ENCODE measurements at places on chromosomes 4 and X.

GRCh38 chr4:74391346-74391745 lies 26.4 kb downstream of the EREG start:
- no peak for DNase-seq

GRCh38 chr4:182478475-182478874 lies 235.3 kb downstream of the TENM3 start:
- DNase-seq: peak; percentile 72

DNA sequence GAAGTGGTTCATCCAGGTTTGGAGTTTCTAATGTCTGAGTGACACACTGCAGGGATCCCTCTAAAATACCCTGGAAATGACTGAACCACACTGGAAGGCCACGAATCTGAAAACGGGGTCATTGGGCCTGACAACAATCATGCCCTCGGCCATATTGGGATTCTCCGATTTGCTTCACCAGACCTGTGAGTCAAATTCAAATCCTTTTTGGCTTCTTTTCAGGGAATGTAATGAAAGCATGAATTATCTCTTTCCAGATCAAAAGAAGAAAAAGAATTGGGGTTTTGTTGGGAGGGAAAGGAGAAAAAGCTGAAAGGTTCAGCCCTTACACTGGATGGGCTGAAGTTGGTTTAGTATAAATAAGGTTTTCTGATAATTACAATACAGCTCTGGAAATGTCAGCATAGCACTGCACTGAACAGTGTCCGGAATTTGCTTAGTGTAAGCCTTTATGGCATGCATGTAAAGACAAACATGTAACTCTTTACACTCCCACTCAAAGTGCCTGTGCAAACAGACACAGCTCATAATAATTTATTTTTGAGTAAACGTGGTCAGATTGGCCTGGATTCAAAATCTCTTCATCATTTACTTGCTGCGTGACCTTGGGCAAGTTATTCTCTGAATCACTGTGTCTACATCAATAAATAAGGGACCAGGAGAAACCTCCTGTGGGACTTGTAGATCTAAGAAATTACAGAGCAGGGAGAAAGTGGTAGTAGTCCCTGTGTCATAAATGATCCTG lies 21.4 kb downstream of the CT47C1 start:
- no peak for DNase-seq

DNA sequence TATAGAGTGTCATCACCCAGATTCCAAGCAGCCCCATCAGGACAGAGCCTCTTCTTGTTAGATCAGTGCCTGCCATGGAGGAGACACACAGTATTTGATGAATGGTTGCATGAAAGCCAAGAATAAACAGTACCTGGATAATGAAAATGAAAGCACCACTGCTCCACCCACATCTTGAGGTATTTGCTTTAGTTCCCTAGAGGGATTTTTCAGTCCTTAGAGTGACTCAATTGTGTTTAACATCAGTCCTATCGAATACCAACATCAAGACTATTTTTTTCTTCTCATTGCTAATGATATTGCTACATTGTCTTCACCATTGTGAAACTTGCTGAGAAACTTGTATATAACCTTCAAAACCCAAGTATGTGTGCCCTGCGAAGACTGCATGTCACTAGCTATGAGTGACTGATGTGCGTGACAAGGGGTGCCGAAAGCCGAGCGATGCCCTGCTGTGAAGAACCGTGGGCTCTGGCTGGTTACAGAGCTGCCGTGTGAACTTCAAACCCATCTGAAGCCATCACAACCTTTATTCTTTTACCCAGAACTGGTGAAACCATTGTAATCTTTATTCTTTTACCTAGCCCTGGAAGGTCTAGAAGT lies 211.3 kb upstream of the FAT1 start:
- no peak for DNase-seq

DNA sequence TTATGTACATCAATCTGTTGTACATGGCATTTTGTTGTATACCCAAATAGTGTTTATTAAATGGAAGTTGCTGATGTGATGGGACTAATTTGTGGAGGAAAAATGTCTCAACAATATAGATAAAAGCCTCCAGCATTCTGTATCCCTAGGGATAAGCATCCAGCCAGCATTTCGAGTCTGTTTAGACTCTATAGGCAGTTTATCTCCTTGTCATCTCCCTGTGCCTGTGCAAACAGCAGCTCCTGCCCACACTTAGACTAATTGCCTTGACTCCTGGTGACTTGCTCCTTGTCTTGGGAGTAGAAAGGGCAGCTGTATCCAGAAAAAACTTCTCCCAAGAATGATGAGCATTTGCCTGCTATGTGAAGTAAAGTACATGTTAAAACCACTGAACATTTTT lies 83.8 kb downstream of the DOCK11 start:
- DNase-seq: no peak

- no peak for DNase-seq
Measured at GRCh38 chr4:40888933-40889332, 139.2 kb downstream of the NSUN7 start.

DNA sequence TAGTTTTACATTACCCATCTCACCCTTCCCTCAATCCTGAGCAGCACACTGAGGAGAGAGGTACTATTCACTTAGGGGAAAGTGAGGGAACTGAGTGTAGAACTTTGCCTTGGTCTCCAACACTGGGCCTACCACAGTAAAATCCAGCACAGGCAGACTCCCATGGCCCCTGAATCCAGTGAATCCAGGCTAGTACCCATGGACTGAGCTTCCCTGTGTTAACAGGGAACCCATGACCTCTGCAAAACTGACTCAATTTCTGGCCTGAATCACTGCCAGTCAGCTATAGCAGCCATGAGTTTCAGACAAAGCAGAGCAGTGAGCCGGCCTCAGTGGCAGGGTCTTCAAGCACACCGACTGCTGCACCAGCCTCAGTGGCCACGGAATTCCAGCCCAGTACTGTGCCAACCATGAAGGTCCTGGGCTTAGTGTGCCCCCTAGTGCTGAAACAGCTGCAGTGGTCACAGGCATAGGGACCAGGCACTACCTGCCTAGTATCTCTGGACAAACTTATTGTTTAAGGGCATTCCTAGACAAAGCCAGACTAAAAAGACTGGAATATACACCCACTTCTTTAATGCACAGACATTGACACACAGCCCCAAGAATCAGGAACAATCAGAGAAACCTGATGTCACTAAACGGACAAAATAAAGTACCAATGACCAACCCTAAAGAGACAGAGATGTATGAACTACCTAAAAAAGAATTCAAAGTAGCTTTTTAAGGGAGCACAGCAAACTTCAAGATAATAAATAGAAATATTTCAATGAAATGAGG lies 127.4 kb upstream of the RPL34 start:
- DNase-seq: no peak

- no peak for DNase-seq
Measured at GRCh38 chrX:145630806-145631435, 186.7 kb upstream of the SLITRK2 start.

- DNase-seq: no peak
Measured at GRCh38 chr4:22130741-22131140, 182.2 kb upstream of the KCNIP4 start.

DNA sequence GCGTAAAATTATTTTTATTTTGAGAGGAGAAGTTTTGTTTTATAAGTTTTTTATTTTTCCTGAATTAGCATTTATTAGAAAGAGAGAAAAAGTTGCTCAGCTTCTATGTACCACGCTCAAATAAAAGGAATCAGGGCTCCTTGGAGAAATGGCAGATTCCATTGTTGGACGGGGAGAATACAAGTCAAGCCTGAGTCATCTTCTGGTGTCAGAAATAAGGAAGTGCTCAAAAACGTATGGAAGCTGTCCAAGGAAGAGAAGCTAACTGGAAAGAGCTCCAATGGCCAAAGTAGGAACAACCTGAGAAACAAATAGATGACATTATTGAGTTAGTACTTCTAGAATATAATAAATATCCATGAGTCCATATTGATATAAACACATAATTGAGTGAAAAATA lies 89.3 kb upstream of the NEIL3 start:
- peak; percentile 5 for DNase-seq

DNA sequence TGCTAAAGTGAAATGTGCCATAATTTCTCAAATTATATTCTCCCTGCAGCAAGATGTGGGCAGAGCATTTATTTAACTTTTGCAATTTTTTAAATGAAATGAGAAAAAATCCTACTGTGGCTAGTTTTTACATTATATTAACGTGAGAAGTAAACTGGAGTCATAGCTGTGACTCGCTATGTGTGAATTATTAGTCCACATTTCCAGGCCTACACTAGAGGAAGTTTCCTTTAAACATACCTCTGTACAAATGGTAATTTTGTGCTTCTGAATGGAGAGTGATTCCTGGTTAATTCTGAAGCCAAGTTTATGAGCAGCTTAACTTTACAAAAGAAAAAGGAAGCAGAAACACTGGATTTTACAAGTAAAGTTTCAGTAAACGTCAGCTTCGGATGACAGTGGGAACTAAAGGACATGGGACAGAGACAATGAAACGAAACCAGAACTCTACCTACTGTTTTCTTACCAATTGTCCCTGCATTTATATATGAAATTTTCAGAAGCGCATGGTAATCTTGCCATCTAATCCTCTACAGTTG lies 72.4 kb downstream of the FBXO8 start:
- peak; percentile 37 for DNase-seq

- no peak for DNase-seq
Measured at GRCh38 chr4:155408796-155409195, 32.0 kb upstream of the MAP9 start.
